ENCODE measurements at places on chromosomes 2 and 18.

DNA sequence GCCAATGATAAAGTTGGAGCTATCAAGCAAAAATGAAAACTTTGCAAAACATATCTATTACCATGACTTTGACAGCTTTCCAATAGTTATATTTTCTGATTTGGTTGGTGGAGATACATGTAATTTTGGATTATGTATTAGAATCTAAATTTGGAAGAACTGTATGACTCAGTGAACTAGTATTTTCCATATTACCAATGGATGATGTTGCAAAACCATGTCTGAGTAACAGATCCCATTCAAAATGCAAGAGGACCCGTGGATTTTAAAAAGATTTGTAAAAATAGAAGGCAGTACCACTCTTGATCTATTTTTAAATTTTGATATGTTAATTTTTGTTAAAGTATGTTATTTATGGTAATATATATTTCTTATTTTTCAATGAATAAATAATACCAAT lies 83.0 kb downstream of the TAF4B start:
- ATAC-seq = no peak

- no peak for ATAC-seq
Measured at GRCh38 chr2:234812851-234813250, 139.0 kb upstream of the SH3BP4 start.

GRCh38 chr2:219172231-219173154 lies 2.7 kb upstream of the SLC23A3 start:
- ATAC-seq = no peak

- ATAC-seq = peak; percentile 39
Measured at GRCh38 chr2:206275312-206276055, 1.0 kb downstream of the ZDBF2 start.

GRCh38 chr2:202695166-202695565 lies 60.4 kb downstream of the FAM117B start:
- ATAC-seq = no peak
